HS-5 (cell line): ENCODE measurements at places on chromosomes 4 and X.

- no peak for DNase-seq
Observed at GRCh38 chr4:121138039-121138825, 25.9 kb downstream of the TNIP3 start.

DNA sequence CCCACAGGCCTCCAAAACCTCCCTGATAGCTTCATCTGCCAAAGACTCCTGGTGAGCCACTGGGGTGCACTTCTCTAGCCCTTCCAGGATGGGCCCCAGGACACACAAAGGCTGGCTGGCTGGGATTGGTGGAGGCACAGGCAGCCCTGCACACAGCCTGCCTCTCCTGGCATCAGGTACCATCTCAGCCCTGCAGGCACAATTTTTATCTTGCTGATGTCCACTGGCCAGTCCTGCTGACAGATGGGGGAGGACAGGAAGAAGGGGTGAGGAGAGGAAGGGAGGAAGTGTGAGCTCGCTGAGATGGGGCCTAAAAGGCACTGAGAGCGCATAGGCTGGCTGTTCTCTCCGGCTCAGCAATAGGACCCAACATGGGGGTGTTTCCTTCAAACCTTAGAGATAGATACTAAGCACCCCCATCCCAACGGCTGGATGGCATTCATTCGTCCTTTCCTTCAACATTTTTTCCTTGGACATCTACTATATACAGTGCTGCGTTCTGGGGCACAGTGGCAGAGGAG lies 92.7 kb downstream of the PJA1 start:
- DNase-seq: no peak

- peak; percentile 67 for DNase-seq
Observed at GRCh38 chr4:181959121-181959520, 284.1 kb upstream of the TENM3 start.

DNA sequence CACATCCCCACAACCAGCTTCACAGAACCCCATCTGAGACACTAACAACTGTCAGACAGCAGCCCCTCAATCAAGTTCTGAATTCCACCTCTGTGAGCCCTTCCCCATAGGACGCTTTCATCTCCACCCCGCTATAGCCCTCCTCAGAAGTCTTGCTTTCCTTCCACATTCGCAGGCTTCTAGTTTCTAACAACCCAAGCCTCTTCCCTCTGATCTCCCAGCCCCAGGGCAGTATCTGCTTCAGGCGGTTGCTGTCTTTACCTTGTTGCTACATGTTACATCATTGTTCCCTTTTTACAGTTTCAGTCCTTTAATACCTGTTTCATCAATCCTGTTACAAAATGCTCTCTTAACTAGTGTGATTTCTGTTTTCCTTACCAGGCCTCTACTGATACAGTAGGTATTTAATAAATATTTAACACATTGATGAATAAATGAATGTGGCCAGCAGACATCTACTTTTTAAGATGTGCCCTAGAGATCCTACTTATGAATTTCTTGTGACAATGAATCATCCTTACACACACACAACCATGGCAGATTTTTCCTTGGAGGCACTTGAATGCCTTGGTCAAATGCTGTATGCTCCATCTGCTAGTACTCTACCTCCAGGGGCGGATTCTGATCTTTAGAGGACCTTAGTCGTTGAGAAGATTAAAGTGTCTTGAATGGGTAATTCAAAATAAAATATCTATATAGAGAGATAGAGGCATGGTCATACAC lies 164.7 kb upstream of the SLIT2 start:
- no peak for DNase-seq

DNA sequence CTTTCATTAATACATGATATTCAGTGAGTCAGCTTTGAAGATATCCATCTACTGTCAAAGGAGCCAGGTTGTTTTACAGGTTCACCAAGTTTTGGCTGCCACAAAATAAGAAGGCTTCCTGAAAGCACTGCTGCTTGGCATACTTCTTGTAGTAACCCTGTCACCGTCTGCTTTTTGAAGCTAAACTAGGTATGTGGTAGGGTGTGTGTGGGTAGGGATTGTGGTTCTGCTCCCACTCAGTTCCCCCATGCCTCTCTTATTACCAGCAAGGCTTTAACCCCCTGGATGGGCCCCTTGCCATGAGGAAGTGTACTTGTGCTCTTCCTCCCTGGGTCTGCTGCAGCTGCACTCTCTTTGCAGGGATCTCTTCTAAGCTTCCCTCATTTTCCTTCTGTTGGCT lies 191.2 kb downstream of the BANK1 start:
- DNase-seq: no peak

GRCh38 chr4:88320224-88320779 lies 35.9 kb upstream of the PPM1K start:
- no peak for DNase-seq

DNA sequence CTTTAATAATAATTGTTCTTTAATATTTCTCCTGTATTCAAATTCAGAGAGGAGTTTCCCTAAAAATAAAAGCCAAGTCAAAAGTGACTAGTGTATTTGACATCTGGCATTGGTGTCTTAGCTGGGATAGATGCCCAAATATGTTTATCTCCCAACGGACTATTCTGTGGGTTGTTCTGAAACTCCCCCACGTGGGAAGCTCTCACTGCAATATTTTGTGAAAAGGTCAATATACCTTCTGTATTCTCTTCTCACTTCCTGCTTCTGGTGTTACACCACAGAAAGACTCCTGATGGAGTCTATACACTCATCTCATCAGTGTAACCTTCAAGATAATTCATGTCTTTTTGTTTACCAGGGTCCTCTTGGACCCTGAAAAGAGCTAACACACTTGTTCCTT lies 2052.8 kb upstream of the TENM3 start:
- DNase-seq: no peak

- peak; percentile 59 for DNase-seq
Observed at GRCh38 chr4:33780952-33781791, 2463.1 kb downstream of the ARAP2 start.

DNA sequence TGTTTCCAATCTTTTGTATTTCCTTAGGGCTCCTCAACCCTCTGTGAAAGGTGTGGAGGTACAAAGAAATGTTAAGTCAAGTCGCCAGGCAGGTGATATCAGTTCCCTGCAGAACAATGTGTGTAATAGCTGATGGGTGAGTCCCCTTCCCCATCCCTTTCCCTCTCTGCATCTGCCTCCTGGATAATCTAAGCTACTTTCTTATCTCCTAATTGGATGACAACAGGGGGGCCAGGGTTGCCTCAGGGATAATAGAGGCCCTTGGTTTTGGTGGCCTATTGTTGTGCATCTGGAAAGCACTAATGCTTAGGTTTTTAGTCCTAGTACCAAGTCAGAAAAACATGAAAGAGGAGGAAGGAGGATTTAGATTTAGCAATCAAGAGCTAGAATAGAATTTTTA lies 29.1 kb downstream of the MAGED1 start:
- DNase-seq: no peak

DNA sequence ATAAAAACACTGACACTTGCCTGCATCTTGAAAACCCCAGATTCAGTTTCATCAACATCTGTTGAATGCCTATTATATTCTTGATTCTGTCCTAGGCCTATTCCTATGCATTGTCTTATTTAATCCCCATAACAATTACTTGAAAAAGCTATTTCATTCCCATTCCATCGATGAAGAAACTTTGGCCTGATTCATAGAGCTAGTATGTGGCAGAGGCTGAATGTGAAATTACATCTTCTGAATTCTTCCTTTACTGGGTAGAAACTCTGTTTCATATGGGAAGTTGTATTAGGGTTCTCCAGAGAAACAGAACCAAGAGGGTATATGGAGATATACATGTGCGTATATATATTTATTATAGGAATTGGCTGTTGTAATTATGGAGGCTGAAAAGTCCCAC lies 35.0 kb upstream of the SLC4A4 start:
- no peak for DNase-seq

- DNase-seq: no peak
Observed at GRCh38 chr4:152321398-152321797, 214.5 kb downstream of the FBXW7 start.

DNA sequence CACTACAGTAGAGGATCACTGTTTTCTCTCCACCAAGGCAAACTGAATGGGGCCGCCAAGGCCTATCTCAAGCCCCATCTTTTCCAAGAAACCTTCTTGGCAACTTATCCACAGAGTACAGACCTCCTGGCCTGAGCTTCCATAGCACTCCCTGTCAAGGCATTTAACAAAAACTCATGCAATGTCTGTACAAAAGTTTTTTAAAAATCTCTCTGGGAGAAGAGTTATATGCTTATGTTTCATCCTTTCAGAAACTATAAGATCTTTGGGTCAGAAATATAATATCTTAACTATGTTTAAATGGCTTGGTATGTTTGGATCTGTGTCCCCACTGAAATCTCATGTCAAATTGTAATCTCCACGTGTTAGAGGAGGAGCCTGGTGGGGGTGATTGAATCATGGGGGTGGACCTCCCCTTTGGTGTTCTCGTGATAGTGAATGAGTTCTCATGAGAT lies 13.6 kb downstream of the ADAMTS3 start:
- DNase-seq: no peak

- no peak for DNase-seq
Observed at GRCh38 chr4:2930758-2931511, 32.3 kb downstream of the NOP14 start.

GRCh38 chrX:136209751-136210150 lies 41.4 kb downstream of the MAP7D3 start:
- DNase-seq: no peak

DNA sequence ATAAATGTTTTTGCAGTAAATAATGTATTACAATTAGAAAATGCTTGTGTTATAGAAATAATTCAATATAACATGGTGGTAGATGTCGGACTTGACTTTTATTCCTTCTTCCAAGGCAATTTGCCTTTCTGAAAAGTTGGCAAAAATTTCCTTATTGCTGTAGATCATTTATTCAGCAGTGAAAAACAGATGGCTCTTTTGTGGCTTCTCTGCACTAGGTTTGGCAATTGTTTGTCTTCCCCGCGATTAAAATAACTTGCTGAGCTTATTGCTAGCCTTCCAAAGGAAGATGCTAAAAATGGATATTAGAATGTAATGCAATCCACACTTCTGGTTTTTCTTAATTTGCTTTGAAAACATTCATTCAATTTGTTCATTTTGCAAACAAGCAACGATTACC lies 1977.9 kb upstream of the ADGRL3 start:
- DNase-seq: no peak

DNA sequence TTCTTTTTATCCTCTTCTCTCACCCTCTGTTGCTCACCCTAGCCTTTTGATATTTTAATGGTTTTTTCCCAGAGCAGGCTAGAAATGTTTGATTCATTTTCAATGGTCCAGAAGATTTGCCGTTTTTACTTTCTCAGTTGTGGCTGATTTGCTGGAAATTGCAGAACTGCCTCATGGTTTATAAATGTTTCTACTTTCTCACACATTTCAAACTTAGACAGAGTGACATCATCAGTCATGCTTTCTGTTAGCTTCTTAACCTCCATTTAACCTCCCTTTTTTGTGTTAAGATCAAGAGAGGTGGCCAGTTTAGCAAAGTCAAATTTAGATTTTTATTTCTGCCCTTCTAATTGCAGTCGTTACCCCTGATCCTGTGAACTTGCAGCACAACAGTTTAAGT lies 8.7 kb downstream of the RXFP1 start:
- no peak for DNase-seq

- no peak for DNase-seq
Observed at GRCh38 chrX:72536542-72536941, 36.1 kb downstream of the HDAC8 start.

GRCh38 chrX:39150220-39150619 lies 349.0 kb downstream of the MID1IP1 start:
- DNase-seq: no peak

GRCh38 chr4:67250131-67250896 lies 295.0 kb downstream of the CENPC start:
- DNase-seq: no peak

- no peak for DNase-seq
Observed at GRCh38 chr4:8691151-8691775, 98.7 kb downstream of the CPZ start.

DNA sequence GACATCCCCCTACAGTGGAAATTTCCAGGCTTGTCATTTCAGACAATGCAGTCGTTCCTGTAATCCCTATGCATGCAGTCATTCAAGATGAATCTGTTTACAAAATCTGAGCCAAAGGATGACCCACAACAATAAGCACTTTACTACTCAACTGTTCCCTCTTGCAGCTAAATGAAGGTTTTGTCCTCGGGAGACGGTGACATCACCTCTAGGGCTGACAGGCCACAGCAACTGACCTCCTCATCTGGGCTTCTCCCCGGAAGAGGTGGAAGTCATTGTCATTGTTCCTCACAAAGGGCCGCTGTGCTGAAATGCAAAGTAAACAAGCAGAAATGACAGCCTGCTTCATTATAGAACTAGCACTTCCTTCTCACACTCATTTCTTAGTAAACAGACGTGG lies 29.2 kb downstream of the CLRN2 start:
- DNase-seq: no peak

DNA sequence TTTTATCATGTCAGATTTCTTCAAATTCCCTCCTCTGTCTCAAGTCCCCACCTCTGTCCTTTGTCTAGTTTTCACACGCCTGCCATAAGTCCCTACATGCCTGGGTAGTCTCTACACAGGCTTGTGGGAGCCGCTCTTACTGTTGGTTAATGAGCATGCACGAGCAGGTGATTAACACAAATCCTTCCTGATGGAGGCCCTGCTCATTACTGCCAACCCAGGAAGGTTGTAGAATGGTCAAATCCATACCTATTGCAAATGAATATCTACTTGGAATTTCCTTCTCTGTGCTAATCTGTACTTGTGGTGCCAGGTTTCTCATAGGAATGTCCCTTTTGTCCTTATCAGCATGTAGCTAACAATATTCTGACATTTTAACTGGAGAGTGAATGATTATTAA lies 208.4 kb upstream of the HDX start:
- no peak for DNase-seq

GRCh38 chr4:143021384-143021783 lies 163.3 kb upstream of the USP38 start:
- no peak for DNase-seq

DNA sequence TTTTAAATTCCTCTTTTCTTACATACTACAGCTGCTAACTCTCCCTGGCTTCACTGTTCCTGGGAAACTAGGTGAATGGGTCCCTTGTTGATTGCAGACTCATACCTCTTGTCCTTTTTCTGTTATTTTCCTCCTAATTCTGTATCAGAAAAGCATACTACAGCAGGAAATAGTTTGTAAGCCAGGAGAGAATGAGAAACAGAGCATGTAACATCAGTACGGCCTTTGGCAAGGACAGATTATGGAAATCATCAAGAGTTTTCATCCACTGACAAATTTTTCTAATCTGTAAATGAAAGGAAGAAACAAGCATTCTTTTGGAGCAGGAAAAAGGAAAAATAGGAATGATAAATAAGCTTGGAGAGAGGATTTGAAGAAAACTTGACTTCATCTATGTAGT lies 239.2 kb downstream of the ANTXR2 start:
- DNase-seq: no peak

DNA sequence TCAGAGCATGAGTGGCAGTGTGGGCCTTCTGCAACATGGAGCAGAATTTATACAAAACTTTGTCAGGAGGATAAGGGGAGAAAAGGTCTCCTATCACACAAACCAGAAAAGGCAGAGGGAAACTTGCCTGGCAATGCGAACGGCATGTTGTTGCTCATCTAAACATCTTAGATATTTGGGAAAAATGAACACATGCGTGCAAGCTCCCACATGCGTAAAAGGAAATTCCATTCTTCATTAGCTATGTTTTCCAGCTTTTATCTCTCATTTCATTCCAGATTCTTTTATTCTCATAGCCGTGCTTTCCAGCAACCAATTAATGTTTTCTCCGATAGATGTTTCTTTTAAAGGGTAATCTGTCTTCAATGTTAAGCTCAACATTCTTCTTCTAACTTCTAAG lies 31.3 kb upstream of the GBA3 start:
- no peak for DNase-seq
